ENCODE measurements at places on chromosomes 1 and 21. TPM values are rescaled to one million over a fixed set of nuclear protein-coding genes. Genes with fewer than 3 reads are reported as not detected.

LEPROT gene
- 75.2 TPM for total RNA-seq

SRP9 gene
- 360 TPM for total RNA-seq

OR6N1 gene
- total RNA-seq = not detected

AMPD1 gene
- total RNA-seq = not detected

EXTL1 gene
- total RNA-seq = under 0.01 TPM

PPM1J gene
- 1.9 TPM for total RNA-seq

TOR1AIP1 gene
- total RNA-seq = 53.9 TPM

SLC9C2 gene
- not detected for total RNA-seq

FCGR3A gene
- total RNA-seq = not detected

FCRL6 gene
- total RNA-seq = not detected

PTP4A2 gene
- total RNA-seq = 522 TPM

TMEM79 gene
- total RNA-seq = 0.93 TPM

TPTE gene
- not detected for total RNA-seq

LRRIQ3 gene
- 0.93 TPM for total RNA-seq

PRDM16 gene
- 0.13 TPM for total RNA-seq

KCNK1 gene
- total RNA-seq = not detected

SERPINC1 gene
- total RNA-seq = not detected

CYP4A11 gene
- not detected for total RNA-seq

CACNA1S gene
- total RNA-seq = not detected

CFAP126 gene
- total RNA-seq = not detected

All from thoracic aorta endothelial cell (primary cell).